ENCODE measurements at places on chromosomes 7 and 10.

GRCh38 chr7:1466524-1467271 is 7.4 kb upstream of the MICALL2 start:
- DNase-seq, result peak; percentile 58

- DNase-seq, result no peak
These were observed 17.5 kb upstream of the CPVL start for GRCh38 chr7:29163854-29164253.

GRCh38 chr10:124598773-124599587 is 137.4 kb downstream of the LHPP start:
- DNase-seq, result no peak

- DNase-seq, result no peak
These were observed 24.2 kb upstream of the PRR15 start for GRCh38 chr7:29539471-29539870.

- DNase-seq, result no peak
These were observed 710.1 kb downstream of the PARD3 start for GRCh38 chr10:34104829-34105572.

DNA sequence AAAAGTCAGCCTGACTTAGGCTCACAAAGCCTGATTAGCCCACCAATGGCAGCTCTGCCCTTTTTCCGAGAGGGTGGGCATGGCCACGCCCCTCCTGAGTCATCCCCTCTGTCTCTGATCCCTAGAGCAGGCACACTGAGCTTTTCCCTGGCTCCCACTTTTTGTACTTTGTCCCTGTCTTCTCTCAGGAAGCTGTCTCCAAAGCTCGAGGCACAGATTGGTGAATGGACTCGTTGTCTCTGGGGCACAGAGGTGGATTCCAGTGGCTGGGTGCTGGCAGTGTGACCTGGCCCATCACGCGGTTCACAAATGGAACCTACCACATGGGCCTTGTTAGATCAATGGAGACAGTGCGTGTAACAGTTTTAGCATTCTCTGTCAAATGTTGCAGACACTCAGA is 313.5 kb downstream of the WDR37 start:
- DNase-seq, result no peak

GRCh38 chr10:119205894-119206602 is 1.3 kb upstream of the GRK5 start:
- DNase-seq, result peak; percentile 38

DNA sequence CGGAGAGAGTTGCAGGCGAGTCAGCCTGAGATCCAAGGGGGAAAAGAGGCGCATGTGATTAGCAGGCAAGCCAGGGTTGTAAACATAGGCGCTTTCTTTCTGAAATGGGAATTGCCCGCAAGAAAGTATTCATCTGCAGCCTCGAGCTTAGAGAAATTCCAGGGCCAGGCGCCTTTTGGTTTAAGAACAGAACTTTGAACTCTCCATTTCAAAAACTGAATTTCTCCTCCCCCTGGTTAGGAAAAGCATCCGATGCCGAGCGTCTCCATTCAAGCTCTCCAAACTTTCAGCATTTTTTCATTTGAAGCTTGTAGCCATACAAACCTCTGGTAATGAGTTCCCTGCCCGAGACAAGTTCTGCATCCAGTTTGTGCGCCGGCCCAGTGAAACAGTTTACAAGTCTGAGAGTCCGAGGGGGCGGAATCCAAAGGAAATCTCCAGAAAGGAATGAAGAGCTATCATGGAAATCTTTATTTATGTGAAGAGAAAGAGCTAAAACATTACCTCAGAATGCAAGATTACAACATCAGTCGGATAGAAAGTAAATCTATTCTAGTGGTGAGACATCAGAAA is 69.9 kb downstream of the FAM204A start:
- DNase-seq, result no peak

DNA sequence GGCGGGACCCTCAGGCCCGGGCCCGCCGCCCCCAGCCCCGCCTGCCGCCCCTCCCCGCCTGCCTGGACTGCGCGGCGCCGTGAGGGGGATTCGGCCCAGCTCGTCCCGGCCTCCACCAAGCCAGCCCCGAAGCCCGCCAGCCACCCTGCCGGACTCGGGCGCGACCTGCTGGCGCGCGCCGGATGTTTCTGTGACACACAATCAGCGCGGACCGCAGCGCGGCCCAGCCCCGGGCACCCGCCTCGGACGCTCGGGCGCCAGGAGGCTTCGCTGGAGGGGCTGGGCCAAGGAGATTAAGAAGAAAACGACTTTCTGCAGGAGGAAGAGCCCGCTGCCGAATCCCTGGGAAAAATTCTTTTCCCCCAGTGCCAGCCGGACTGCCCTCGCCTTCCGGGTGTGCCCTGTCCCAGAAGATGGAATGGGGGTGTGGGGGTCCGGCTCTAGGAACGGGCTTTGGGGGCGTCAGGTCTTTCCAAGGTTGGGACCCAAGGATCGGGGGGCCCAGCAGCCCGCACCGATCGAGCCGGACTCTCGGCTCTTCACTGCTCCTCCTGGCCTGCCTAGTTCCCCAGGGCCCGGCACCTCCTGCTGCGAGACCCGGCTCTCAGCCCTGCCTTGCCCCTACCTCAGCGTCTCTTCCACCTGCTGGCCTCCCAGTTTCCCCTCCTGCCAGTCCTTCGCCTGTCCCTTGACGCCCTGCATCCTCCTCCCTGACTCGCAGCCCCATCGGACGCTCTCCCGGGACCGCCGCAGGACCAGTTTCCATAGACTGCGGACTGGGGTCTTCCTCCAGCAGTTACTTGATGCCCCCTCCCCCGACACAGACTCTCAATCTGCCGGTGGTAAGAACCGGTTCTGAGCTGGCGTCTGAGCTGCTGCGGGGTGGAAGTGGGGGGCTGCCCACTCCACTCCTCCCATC is 82.7 kb downstream of the PAX2 start:
- peak; percentile 68 for DNase-seq

DNA sequence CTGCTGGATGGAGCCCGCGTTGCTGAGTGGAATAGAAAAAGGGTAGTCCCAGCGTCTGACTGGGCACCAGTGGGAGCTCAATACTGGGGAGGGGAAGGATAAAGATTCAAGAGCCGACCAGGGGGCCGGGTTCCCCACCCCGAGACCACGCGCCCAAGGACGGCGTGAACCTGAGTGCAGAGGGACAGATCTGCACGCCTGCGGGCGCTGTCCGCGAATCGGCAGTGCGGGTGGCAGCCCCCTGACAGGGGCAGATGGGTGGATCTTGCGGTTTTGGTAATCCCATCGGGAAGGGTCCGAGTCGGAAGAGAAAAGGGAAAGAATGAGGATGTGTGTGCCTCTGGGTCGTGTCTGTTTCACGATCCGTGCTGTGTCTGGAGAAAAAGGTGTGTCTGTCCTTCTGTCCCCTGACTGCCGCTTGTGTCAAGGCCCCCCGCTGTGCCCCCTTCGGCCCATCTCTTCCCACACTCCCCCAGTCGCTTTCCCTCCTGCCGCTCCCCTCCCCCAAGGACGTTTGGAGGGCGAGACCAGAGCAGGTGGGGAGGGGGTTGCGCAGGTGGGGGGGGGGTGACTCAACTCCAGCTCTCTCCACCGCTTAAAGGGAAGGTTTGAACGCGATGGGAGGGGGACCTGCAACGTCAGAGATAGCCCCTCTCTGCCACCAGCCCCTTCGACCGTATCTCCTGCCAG is 734 bp upstream of the VGF start:
- peak; percentile 56 for DNase-seq

DNA sequence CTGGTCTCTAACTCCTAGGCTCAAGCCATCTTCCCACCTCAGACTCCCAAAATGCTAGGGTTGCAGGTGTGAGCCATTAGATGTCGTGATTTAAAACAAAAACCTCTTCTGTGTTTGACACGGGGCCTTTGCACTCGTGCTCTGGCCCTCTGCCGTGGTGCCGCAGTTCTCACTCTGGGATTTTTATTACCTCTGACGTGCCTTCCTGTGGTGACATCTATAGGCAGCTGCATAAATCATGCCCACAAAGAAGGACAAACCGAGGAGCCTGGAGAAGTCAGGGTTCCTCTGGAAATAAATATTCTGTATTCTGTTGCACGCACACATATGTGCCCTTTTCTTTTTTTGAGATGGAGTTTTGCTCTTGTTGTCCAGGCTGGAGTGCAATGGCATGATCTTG is 25.9 kb upstream of the OCM start:
- no peak for DNase-seq

DNA sequence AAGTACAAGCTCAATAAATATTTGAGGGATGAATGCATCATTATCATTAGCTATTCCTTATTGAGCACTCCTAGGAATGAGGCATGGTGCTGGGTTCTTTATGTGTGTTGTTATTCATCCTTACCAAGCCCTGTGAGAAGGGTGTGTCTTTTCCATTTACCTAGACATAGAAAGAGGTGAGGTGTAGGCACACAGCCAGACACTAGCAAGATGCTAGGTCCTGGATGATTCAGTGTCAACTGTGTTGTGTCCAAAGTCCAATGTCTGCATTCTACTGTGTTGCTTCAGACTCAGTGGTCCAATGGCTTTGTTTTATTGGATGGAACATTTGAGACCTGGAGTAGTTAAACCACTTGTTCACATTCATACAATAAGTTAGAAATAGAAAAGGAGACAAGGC is 605.5 kb downstream of the LRMDA start:
- no peak for DNase-seq

- DNase-seq, result no peak
These were observed 63.0 kb upstream of the DRGX start for GRCh38 chr10:49458869-49459268.

DNA sequence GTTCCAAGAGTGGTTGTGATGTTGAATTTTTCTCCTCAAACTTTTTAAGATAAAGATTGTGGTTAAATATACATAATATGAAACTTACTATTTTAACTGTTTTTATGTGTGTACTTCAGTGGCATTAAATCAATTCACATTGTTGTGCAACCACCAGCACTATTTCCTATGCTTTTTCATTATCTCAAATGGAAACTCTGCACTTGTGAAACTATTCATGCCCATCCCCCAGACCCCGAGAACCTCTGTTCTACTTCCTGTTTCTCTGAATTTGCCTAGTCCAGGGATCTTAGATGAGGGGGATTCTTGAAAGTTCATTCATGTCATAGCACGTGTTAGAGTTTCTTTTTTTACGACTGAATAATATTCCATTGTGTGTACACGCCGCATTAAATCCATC is 67.0 kb downstream of the WDR37 start:
- DNase-seq, result no peak

DNA sequence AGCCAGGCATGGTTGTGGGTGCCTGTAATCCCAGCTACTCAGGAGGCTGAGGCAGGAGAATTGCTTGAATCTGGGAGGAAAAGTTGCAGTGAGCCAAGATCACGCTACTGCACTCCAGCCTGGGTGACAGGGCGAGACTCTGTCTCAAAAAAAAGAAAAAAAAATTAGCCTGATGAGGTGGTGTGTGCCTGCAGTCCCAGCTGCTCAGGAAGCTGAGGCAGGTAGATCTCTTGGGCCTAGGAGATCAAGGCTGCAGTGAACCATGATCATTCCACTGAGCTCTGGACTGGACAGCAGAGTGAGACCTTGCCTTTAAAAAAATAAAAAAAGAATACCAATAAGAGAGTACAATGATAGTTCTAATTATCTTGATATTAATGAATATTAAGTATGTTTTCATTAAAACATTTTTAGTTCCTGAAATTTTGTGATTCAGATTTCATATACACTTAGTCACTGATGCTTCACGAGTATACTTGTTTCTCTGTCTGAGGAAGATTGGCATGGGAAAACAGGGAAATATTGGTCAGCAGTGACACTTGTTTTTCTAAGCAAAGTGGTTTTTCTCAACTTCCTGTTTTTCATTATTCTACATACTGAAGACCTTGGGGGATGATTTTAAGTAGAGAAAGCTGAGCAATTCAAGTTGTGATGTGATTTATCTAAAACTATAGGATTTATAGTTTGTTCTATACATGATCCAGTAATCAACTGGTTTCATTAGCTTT is 76.8 kb downstream of the ADK start:
- no peak for DNase-seq

GRCh38 chr7:106053109-106053508 is 59.0 kb downstream of the SYPL1 start:
- DNase-seq, result no peak

- no peak for DNase-seq
These were observed 17.6 kb upstream of the IMPDH1 start for GRCh38 chr7:128427289-128427891.

DNA sequence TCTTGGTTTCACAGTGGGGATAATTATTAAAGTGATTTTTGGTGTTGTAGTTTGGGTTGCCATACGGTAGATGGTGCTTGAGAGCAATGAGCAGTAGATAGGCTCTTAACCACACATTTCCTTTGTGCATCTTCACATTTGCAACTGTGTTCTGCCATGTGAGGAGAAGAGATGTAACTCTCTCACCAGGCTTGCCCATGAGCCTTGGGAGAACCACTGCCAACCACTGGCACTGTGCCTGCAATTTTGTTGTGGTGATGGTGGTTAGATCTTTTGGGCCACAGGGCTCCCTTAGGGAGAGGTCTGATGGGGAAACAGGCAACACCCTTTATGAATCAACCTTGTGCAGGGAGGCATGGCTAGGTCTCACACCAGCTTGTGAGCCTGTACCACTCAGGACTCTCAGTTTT is 204.3 kb downstream of the CCDC7 start:
- DNase-seq, result no peak

DNA sequence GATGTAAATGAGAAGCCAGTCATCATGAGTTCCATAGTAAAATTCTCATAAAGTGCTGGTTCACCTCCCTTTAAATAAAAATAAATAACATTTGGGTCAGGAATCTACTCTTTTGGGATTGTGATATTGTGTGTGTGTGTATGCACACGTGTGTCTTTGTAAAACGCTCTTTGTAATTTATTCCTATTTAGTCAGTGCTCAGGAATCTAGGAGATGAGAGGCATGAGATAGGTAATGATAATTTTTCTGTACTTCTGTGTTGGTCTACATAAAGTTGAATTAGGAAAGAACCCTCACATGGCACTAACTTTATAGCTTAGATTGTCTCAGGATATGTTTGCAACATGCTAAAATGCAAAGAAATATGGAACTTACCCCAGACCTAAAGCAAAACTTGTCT is 4.9 kb upstream of the CALCR start:
- no peak for DNase-seq

GRCh38 chr7:122143376-122143750 is 686 bp downstream of the AASS start:
- DNase-seq, result no peak

- no peak for DNase-seq
These were observed 14.3 kb downstream of the MAT1A start for GRCh38 chr10:80275135-80275498.

GRCh38 chr7:39355664-39356063 is 210.5 kb upstream of the YAE1 start:
- no peak for DNase-seq

DNA sequence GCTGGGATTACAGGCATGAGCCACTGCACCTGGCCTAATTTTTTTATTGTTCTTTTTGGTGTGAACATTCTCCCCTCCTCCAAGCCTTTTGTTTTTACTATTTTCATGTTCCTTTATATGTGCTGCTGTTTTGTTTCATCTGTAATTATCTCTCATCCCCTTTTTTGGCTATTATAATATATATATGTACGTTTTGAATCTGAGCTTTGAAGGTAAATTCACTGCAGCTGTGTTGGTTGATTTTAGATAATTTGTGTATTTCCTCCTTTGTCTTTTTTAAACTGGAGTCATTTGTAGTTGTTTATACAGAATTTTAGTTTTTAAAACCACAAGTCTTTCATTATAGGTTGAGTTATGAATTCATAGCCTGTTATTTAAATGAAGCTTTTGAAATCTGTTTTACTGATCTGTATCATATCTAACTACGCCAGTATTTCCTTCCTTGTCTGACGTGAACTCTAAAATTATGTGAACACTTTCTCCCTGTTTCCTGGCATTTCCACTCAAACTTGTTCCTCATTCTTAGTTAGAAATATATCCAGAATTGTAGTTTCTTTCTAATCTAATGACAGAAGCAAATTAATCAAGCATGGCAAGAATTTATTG is 54.9 kb downstream of the PTEN start:
- no peak for DNase-seq

- DNase-seq, result no peak
These were observed 343.9 kb downstream of the BMPER start for GRCh38 chr7:34249192-34249591.

- no peak for DNase-seq
These were observed 31.6 kb downstream of the GRB10 start for GRCh38 chr7:50751146-50751545.
